ENCODE measurements at places on chromosomes 7 and 10.

- no peak for DNase-seq
Measured at GRCh38 chr7:18902892-18903291, 214.5 kb downstream of the TWIST1 start.

GRCh38 chr7:22726345-22726906 lies 574 bp upstream of the IL6 start:
- DNase-seq, result no peak

DNA sequence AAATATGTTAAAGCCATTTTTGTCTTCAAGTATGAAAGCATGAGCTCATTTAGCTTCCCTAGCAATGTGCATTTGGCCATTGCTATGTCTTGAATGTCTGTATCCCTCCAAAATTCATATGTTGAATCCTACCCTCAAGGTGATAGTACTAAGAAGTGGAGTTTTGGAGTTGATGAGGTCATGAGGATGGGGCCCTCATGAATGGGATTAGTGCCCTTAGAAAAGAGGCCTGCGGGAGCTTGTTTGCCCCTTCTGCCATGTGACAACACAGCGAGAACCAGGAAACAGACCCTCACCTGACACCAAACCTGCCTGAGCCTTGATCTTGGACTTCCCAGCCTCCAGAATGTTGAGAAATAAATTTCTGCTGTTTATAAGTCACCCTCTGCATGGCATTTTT lies 61.3 kb upstream of the UCN3 start:
- no peak for DNase-seq

GRCh38 chr7:141359740-141360415 lies 191.3 kb upstream of the AGK start:
- no peak for DNase-seq

GRCh38 chr7:134328900-134329299 lies 12.2 kb upstream of the SLC35B4 start:
- DNase-seq, result no peak

DNA sequence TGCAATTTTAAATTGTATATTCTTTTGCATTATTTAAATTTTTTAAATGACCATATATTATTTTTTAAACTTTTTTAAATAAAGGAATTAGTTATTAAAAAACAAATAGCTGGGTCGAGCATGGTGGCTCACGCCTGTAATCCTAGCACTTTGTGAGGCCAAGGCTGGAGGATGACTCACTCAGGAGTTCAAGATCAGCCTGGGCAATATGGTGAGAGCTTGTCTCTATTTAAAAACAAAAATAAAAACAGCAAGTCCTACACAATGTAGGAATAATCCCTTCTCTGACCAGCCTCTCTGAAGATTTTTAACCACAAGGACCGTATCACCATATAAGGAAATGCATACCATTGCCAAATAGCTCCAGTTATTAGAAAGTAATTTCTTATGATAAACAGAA lies 19.6 kb downstream of the NOC3L start:
- no peak for DNase-seq

GRCh38 chr10:50556237-50557120 lies 67.3 kb downstream of the SGMS1 start:
- no peak for DNase-seq

DNA sequence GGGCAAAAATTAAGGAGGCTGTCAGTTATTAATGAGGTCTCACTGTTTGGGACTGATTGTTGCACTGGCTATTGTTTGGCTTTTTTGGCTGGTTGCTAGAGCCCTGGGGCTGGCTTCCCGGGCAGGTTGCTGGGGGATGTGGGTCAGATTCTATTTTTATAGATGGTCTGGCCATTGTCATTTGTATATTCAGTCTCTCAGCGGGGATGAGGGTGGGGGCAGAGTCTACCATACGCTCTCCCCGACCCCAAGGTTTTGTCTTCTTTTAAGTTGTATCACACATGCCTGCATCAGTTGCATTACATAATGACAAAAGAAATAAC lies 84.3 kb upstream of the GRB10 start:
- no peak for DNase-seq

- no peak for DNase-seq
Measured at GRCh38 chr10:52313933-52314821, at the start of gene DKK1. Gene DKK1, plus strand, starts transcription at chr10:52314281. Its CDS starts 154 bp downstream, at chr10:52314435.

DNA sequence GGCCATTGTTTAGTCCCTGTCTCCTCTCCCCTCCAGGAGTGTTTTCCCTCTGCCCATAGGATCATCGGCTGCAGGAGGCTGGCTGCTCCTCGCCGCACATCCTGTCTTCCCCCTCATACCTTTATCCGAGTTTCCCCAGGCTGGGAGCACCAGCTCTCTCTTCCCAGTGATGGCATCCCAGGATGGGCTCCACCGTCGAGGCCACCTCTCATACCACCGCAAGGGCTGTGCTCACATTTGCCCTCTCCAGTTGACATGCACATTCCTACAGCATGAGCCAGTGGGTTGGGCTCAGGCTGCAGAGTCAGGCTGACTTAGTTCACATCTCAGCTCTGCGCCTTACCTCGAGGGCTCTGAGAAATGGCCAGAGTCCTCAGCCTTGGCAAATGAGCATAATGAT lies 12.1 kb downstream of the HKDC1 start:
- peak; percentile 38 for DNase-seq

- no peak for DNase-seq
Measured at GRCh38 chr10:102581981-102582580, 62.2 kb upstream of the TRIM8 start.

GRCh38 chr7:30886608-30887011 lies 25.0 kb upstream of the AQP1 start:
- no peak for DNase-seq

GRCh38 chr7:27139334-27140125 lies 4.0 kb downstream of the HOXA5 start:
- DNase-seq, result no peak

DNA sequence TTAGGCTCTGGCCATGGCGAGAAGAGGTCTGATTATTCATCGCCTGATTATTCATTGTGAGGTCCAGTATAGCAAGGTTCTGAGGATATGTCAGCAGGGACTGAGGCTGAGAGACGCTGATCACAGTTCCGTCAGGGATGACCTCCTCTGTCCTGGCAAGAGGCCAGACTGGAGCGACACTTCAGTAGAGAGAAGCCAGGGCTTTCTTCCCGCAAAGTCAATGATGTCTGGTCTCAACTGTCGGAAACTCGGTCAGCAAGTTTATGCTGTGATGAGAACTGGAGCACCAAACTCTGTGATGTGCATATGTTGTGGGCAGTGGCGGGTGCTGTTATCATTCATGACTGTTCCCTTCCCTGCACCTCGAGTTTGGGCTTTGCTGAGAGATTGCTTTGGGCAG lies 29.0 kb upstream of the GNA12 start:
- DNase-seq, result no peak

DNA sequence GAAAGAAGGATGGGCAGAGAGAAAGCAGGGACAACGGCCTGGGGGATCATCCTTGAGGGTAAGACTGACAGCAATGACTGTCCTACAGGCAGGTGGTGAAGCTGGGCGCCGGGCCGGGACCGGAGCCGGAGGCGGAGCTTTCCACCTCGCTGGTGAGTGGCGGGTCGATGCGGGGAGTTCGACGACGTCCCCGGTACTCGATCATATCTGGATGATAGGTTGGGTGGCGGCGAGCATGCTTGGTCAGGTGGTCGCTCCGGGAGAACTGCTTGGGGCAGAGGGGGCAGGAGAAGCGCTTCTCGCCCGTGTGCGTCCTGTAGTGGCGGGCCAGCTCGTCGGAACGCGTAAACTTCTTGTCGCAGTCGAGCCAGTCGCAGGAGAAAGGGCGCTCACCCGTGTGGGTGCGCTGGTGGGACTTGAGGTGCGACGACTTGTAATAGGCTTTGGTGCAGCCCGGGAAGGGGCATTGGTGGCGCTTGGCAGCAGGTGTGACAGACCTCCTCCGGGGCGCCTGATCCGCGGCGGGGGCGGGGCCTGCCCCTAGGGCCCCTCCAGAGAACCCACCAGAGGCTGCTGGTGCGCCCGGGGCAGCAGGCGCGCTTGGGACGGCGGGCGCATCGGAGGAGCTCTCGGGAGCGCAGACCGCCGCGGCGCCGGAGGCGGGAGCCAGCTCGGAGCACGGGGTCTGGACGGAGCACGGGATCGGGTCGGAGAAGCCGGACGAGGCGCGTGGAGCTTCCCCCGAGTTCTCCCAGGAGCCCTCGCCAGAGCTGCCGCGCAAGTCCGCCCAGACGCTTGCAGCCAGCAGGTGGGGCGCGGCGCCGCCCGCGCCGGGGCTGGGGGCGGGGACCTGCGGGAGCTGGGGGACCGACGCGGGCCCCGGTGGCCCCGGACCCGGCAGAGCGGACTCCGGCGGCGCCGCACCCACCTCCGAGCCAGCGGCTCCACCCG lies 752 bp downstream of the KLF14 start:
- DNase-seq, result no peak

DNA sequence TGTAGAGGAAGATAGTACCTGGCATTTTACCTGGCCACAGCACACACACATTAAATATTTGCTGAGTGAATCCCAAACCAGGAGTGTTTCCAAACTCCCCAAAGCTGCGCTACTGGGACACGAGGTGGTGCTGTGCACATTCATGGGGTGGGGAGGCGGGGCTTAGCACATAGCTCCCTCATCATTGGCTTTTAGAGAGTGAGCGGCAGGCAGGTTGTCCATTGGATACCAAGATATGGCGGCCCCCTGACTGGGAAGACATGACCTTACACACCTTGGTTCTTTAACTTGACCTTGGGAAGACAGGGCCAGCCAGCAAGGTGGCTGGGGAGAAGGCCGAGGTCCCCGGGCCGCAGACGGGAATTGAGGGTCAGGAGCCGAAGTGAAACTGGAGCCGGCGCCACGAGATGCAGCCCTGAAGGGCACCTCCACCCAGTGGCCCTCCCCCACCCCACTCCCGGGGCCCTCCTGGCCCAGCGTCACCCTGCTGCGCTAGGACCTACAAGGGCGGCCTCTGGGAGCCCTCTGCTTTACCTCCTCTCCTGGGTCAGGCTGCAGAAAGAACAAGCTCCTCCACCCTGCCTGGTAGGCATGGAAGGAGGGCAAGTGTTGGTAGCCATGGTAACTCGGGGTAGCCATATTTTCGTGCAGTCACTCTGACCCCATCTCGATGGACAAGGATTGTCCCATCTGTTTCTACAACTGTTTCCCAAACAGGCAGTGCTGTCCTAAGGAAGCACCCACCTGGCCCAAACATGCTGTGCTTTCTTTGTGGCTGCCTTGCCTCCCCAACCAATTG lies 24.0 kb downstream of the TMEM176A start:
- no peak for DNase-seq

DNA sequence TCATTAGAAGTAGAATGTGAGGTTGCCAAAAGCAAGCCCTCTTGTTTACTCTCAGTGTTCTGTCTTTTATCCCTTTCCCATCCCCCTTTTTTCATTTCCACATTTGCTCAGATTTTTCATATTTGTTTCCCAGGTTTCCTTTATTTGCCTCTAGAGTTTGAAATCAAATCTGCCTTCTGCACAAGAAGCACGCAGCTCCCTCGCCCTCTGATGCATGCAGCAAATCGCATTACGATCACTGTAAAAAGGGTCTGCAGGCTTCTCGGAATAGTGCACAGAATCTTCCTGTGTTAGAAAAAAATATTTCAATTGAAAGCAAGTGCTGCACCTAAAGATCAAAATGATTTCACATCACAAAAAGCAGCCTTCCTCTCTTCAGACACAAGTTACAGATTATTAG lies 129.0 kb downstream of the GPAM start:
- DNase-seq, result no peak

GRCh38 chr10:114053946-114054345 lies 10.3 kb downstream of the ADRB1 start:
- DNase-seq, result no peak

- no peak for DNase-seq
Measured at GRCh38 chr10:127310923-127311322, 114.5 kb upstream of the INSYN2A start.

DNA sequence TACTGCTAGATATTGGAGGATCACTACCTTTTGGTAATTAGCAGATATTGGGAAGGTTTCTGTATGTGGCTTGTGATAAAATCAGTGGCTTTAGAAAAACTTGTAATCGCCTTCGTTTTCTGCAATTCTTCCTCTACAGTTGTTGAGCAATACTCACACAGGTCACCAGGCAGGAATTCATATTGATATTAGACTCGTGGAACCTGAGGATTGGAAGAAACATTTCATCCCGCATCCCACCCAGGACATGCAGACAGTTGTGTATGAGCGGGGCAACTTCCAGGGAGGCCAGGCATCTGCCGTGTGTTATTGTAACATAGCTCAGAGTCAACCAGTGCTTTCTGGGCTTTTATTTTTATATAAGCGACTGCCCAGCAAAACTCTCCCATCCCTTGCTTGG lies 821.3 kb downstream of the LRMDA start:
- DNase-seq, result no peak

- no peak for DNase-seq
Measured at GRCh38 chr10:60417901-60418300, 28.2 kb upstream of the ANK3 start.

DNA sequence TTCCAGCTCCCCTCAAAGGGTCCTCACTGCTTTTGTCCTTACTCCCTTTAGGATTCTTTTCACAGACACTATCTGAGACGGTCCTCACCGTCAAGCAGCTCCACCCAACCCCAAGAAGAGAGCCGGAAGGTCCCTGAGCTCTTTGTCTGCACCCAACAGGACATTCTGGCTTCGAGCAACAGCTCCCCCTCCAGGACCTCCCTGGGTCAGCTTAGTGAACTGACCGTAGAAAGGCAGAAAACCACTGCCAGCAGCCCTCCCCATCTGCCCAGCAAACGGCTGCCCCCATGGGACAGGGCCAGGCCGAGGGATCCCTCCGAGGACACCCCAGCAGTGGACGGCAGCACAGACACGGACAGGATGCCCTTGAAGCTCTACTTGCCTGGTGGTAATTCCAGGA lies 19.9 kb downstream of the MINDY4 start:
- DNase-seq, result no peak

GRCh38 chr10:29033311-29033940 lies 255.4 kb upstream of the LYZL1 start:
- DNase-seq, result no peak

- DNase-seq, result no peak
Measured at GRCh38 chr7:8627325-8627724, 193.9 kb downstream of the NXPH1 start.

DNA sequence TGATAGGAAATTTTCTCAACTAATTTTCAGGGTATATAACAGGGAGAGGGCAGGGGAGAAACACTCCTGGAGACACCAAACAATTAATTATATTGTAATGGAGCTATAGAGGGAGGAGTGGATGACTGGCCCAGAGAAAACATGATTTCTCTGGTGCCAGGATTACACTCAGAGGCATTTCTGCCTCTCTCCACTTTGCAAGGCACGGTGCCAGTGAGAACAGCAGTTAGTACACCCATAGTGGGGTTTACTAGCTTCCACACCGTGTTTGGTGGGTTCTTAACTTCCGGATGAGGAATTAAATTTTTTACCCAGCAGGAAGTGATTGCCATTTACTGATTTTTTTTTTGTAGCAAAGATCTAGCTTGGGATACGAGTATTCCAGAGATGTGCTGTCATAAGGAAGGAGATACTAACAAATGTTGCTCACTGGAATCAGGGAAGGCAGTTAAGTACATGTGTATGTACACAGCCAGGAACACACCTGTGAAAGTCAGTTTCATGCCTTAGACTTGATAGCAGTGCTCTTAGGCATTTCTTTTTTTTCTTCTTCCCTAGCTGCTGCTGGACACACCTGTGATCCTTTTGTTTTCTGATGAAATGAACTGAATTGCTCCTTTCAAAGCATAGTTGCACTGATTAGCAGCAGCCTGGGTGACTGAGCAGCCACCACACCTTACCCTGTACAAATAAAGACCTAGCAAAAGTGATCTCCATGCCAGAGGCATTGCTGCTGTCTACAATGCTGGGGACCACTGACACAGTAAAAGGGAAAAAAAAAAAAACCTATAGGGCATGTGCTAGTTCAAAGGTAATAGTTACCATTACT lies 58.1 kb downstream of the POLL start:
- DNase-seq, result no peak

GRCh38 chr10:34596351-34596750 lies 218.7 kb downstream of the PARD3 start:
- no peak for DNase-seq
